ENCODE measurements at places on chromosomes 5 and 9.

GRCh38 chr5:133523013-133523658 lies 89.2 kb downstream of the FSTL4 start:
- DNase-seq = no peak

DNA sequence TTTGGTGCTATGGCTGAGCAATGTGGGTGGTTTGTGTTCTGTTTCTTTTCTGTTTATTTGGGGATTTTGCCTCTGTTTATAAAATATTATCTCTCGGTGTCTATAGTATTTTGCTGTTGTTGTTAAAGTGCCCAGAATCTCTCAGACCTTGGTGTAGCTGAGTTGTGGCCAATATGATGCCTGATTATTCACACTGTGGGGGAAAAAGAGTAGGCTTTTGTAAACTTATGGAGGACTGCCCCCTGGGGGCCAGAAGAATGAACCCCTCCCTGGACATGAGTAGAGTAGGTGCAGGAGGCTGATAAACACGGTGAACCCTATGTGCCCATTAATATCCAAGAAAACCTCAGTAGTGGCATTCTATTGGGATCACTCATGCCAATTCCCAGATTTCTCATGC lies 49.0 kb upstream of the DPYSL3 start:
- peak; percentile 82 for DNase-seq

- no peak for DNase-seq
These were observed 182.7 kb downstream of the NR3C1 start for GRCh38 chr5:143220748-143221251.

- no peak for DNase-seq
These were observed 171.8 kb downstream of the FSTL4 start for GRCh38 chr5:133440467-133441115.

GRCh38 chr5:92309336-92309991 lies 926.3 kb upstream of the ARRDC3 start:
- DNase-seq = peak; percentile 34
